NCI-H1930 (cell line): ENCODE measurements at places on chromosomes 16 and 17.

- no peak for DNase-seq
Measured at GRCh38 chr17:36578671-36579070, 13.0 kb upstream of the DHRS11 start.

GRCh38 chr16:56684926-56685590 is 2.8 kb downstream of the MT1X start:
- DNase-seq: no peak

DNA sequence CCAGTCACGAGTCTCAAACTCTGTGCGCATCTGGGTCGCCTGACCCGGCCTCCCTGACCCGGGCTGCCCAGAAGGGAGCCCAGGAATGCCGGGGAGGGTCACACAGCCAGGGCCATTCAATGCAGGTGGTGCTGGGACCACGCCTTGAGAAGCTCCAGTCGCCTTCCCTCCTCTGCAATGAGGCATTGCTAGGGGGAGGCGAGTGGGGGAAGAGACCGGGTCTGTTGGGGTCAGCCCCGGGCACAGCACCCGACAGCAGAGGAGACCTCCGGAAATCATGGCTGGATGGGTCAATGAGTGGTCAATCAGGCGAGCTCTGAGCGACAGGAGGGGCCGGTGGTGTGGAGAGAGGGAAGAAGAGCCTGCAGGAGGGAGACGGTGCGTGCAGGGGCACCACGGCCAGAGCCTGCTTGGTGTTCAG is 13.3 kb downstream of the JPH3 start:
- DNase-seq: no peak

- DNase-seq: no peak
Measured at GRCh38 chr17:79685121-79685520, 45.6 kb upstream of the ENPP7 start.

GRCh38 chr16:86395477-86395876 is 114.8 kb upstream of the FOXF1 start:
- DNase-seq: no peak
